ENCODE measurements at places on chromosomes 11 and 22.

GRCh38 chr11:27039873-27040272, 742 bp upstream of the BBOX1 start:
- DNase-seq, result no peak

GRCh38 chr11:46327829-46328228, 19.4 kb upstream of the DGKZ start:
- no peak for DNase-seq

DNA sequence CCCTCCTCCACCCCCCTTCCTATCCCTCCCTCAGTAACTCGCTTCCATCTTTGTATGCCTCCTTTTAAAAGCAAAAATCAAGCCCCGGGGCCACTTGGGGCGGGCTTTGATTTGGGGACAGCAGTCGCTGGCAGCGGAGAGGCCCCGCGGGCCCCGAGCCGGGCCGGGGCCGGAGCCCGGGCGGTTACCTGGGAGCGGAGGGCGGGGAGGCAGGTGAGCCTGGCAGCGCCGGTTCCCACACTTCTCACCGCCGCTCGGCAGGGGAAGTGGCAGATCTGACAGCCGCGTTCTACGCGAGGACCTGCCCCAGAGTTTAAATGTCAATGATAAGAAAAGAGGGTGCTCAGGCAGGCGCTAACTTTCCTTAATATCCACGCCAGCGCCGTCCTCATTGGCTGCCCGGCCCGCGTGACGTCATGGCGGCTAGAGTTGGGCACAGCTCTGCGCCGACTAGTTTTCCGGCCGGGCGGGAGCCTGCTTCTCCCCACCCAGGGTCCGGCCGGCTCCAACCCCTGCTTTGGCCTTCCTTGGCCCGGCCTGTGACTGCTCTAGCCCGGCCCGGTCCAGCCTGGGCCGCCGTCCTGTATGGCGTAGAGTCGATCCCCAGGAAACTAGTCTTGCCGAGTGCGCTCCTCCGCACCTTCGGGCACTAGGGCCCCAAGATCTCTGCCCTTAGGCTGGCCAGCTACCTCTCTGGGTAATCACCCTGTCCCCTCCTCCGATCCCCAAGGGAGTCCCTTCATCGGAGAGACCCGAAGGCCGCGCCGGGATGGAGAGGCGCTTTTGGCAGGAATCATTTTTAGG, 6.7 kb upstream of the PAX6 start:
- DNase-seq, result no peak

GRCh38 chr11:11336664-11337063, 16.4 kb downstream of the CSNK2A3 start:
- no peak for DNase-seq

DNA sequence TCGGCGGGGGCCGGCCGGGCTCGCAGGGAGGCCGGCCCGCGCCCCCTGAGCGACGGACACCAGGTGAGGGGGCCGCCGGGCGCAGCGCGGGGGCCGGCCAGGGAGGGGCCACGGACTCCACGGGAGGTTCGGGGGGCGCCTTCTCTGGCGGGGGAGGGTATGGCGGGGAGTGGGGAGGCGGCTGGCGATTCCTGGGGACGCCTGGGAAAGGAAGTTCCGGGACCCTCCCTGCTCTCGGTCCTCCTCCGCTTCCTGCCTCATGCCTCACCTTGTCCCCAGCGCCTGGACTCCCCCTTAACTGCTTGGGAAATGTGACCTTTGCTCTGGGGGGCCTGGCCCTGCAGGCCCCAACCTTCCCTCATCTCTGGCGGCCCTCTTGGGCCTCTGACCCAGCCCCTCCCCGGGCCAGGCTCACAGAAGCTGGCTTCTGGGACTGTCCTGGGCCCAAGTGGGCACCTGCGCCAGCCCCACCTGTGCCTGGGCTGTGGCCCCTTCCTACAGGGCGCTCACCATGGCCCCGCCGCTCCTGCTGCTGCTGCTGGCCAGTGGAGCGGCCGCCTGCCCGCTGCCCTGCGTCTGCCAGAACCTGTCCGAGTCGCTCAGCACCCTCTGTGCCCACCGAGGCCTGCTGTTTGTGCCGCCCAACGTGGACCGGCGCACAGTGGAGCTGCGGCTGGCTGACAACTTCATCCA, 516 bp downstream of the LRFN4 start:
- DNase-seq, result peak; percentile 51

DNA sequence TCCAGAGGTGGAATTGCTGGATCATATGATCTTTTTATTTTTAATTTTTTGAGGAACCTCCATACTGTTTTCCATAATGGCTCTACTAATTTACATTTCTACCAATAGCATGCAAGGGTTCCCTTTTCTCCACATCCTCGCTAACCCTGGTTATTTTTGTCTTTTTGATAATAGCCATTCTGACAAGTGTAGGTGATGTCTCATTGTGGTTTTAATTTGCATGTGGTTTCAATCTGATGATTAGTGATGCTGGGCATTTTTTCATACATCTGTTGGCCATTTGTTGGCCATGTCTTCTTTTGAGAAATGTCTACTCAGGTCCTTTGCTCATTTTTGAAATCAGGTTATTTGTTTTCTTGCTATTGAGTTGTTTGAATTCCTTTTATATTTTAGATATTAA, 15.4 kb upstream of the OR4D5 start:
- peak; percentile 71 for DNase-seq

GRCh38 chr11:67517784-67518552, 5.3 kb downstream of the CABP2 start:
- DNase-seq, result no peak
